ENCODE measurements at places on chromosomes 3 and 15.
A peak's percentile ranks its signal among the peaks of the same experiment; 100 is the strongest.

DNA sequence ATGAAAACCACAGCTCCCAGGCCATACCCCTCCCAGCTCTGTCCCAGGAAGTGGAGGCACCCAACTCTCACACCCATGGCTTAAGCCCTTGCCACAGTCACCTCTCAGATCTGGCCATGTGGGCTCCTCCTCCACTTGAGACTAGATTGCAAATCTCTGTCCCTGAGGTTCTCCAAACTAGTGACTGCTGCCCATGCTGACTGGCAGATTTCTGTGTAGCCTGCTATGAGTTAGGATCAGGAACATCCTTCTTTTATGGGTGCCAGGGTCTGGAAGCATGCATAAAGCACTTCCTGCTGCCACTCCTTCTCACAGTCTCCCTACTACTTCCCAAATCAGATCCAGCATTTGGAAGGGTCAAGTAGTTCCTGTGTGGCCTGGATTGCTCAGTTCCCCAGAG is 59.6 kb upstream of the GOLIM4 start:
- DNase-seq, result no peak

GRCh38 chr3:123757281-123757940 is 126.7 kb downstream of the MYLK start:
- DNase-seq, result peak; percentile 86

DNA sequence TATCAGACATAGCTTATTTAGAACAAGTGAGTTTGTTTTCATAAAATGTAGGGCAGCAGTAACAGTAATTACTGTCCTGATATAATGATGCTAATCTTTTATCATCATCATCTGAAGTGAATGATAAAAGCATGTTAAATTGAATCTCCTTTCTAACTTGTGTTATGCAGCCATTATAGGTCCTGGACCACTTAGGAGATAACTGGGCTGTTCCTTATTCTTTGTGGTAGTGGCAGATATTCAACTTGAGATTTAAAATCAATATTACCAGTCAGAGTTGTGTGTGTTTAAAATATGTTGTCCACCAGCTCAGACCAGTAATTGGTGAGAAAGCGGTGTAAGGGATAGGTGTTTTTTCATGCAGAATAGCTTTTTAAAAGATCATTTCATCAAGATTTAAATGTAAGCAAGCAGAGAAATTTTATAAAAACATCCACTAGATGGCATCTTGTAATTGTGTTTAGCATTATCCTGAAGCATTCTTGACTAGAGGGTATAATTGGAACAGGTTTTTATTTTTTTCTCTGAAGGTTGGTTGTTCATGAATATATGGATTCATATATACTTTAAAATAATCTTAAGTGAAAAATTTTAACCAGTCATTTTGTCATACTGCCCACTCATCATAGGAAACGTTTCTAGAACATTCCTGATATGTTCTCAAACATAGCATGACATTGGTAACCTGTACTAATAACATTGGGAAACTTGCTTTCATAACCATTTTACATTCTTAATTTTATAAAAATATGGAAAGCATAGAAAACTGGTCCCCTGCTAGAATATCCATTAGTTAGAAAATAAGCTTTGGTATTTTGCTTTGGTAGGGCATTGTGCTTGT is 153.9 kb downstream of the BBX start:
- peak; percentile 34 for DNase-seq

DNA sequence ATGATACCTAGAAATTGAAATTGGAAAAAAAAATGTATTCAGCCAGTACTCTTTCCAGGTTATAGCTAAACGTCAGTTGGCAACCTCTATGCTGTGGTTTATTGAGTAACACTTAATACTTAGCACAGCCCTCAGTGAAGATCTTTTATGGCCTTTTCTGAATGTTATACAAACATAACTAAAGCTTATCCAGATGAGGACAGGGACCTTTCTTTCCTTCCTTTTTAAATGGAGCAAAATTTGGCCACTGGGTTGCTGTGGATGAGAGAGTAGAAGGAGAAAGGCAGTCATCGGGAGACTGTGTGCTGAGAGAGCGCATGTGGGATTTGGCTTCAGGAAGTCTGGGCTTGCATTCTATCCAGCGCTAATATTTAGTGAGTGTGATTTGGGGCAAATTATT is 36.1 kb downstream of the IGF1R start:
- DNase-seq, result no peak

DNA sequence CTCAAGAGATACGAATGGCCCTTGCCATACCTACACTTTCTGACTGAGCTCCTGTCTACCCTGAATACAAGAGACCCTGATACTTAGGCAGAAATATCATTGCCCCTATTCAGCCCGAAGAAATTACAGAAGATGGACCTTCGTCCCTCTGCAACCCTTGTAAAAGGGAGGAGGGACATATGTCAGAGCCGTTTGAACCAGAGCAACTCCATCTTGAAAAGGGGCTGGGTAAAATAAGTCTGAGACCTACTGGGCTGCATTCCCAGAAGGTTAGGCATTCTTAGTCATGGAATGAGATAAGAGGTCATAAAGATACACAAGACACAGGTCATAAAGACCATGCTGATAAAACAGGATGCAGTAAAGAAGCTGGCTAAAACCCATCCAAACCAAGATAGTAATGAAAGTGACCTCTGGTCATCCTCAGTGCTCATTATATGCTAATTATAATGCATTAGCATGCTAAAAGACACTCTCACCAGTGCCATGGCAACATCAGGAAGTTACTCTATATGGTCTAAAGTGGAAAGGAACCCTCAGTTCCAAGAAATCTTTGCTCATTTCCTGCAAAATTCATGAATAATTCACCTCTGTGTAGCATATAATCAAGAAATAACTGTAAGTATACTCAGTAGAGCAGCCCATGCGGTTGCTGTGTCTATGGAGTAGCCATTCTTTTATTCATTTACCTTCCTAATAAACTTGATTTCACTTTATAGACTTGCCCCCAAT is 49.7 kb upstream of the GPD1L start:
- peak; percentile 53 for DNase-seq

DNA sequence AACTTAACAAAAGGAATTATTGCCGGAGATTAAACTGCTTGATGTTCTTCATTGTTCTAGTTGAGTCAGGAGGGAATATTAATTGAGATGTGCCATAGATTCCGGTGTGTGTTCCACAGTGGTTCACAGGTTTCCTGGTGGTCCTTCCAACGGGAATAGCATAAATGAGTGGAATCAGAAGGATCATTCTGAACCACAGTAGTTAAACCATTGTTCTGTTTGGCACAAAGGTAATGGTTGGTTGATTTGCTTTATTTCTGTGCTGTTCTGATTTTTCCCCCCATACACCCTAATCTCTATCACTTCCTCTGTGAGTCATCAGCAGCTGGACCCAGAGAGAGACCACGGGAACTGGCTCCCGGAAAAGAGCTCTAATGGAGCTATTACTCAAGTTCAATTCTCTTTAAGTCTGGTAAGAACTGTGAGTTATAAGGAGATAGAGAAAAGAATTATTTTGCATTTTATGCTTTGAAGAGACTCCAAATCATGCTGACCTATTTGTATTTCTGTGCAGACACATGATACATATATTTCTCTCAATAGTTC is 627.2 kb downstream of the ZIC1 start:
- DNase-seq, result peak; percentile 69

DNA sequence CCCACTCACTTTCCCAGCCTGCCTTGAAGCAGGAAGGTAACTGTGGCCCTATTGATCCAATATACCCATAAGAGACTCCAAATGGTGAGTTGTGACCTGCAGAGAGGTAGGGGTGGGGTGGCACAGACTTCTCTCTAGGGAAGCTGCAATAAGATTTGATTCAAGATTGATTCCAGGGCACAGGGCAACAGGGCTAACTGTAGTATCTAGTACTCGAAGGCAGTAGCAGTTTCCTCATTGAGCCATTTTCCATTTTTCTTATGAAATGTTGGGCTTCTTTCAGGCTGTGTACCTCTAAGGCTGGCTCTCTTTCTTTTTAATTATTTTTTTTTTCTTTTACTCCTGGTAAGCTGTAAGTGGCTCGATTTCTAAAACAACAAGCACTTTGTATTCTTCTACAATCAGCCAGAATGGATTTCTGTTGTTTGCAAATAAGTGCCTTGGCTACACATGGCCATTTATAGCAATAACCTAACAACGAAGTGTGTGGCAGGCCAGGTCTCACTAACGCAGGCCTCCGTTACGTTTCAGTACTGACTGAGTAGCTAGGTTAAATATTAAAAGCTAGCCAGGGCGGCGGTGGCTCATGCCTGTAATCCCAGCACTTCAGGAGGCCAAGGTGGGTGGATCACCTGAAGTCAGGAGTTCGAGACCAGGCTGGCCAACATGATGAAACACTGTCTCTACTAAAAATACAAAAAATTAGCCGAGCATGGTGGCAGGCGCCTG is 19.3 kb downstream of the CCDC12 start:
- no peak for DNase-seq

GRCh38 chr3:41002104-41002503 is 197.2 kb upstream of the CTNNB1 start:
- DNase-seq, result no peak

GRCh38 chr3:160598865-160599264 is 33.5 kb upstream of the KPNA4 start:
- DNase-seq, result no peak

DNA sequence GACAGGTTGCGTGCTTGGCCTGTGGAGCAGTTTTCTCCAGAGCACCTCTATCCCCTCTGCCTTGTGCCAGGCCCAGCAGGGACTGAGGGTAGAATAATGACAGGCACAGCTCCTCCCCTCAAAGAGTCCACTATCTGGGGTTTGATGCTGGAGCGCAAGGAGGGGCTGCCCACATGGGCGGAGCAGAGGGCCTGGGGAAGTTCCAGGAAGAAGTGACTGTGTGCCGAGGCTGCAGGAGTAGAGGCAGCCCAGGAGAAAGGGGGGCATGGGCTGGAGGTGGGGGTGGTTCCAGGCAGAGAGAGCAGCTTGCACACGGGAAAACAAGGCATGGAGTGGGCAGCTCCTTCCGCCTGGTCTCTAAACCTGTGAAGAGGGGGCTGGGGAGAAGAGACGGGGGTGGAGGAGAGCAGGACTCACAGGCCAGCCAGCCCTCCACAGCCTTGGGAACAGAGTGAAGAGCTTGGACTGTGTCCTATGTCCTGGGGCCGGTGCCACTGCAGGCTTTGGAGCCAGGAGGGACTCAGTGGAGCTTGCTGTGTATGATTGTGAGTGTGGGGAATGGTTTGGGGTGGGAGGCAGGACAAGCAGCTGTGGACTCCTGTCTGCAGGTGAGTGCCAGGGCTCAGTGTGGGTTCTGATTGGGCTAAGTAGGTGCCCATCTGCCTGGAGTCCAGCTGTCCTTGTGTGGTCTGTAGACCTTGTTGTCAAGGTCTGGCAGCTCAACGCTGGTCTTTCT is 48.1 kb downstream of the APBA2 start:
- DNase-seq, result no peak

- peak; percentile 8 for DNase-seq
These were observed 489 bp downstream of the HDGFL3 start for GRCh38 chr15:83207009-83207659.

GRCh38 chr15:48962662-48963523 is 826 bp downstream of the SHC4 start:
- DNase-seq, result peak; percentile 23

- DNase-seq, result peak; percentile 72
These were observed 25.8 kb upstream of the RPL39L start for GRCh38 chr3:187165144-187165543.

GRCh38 chr3:27471923-27472550 is 12.1 kb downstream of the SLC4A7 start:
- no peak for DNase-seq

GRCh38 chr15:58392141-58392540 is 39.6 kb upstream of the LIPC start:
- DNase-seq, result no peak

DNA sequence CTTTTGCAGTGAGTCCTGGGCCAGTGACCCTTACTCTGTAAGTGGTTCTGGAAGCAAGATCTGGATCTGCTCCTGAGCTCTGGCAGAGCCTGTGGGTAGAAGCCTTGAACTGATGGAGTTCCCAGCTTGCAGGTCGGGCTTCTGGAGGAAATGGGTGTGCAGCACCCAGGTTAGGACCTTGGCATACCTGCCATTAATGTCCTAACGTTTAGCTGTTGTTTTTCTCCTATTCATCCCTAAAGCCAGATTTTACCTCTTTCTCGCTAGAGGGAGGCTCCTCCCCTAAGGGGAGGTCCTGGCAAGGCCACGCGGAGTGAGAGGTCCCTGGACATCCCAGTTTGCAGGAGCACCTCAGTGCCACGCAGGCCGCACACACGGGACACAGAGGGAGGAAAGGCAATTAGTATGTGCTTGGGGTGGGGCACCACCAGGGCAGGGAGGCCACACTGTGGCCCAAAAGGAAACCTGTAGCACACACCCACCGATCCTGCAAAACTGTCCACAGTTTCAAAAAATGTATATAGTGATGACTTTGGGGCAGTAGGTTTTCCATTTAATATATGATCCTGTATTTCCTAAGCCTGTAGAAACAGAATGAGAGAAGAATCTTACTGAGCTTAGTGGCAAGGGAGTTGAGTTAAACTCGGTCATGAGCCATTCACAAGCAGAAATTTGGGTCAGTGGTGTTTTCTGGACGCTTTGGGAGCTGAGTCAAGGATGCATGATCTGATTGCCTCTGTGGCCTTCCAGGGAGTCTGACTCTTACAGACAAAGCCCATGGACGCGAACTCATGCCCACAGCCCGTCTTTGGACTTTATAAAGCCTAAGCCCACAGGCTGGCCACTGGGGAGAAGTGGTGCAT is 148.7 kb downstream of the LRRK1 start:
- no peak for DNase-seq

DNA sequence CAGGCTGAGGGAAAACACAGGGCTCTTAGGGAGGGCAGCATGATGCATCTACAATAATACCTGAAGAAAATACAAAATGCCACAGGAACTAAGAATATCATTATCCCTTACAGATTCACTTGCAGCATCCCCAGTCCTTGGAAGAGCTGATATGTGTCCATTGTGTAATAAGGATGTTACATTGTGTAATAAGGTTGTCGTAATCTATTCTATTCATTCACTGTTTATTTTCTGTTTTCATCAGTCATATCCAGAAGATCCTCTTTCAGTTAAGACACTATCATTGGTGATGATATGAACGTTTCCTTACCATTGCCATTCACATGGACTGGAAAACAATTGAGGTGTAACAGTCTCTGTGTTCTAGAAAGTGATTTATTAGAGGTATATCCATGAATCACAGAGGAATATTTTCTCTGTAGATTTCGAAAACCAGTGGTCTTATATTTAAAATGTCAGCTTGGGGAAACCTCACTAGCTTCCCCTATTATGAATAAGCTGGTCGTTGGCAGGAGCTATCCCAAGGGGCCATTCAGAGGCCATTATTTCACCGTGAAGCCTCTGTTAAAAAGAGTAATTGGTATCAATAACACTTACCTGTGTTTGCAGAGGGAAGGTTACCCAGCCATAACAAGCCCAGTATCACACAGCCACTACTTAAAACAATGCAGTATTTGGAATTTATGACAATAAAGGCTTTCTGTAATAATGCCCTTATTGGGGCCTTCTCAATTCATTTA is 241.1 kb downstream of the ZNF385D start:
- no peak for DNase-seq

GRCh38 chr3:141707741-141708203 is 30.3 kb upstream of the RNF7 start:
- peak; percentile 94 for DNase-seq
